Activated CD4-positive, alpha-beta T cell treated with anti-CD3 and anti-CD28 coated beads, Interleukin-2, amount 50 U/mL, for 16 hours (primary cell): ENCODE measurements at places on chromosomes 2 and 18.

- peak; percentile 82 for DNase-seq
Measured at GRCh38 chr2:46229134-46230063, 67.8 kb upstream of the EPAS1 start.

- no peak for DNase-seq
Measured at GRCh38 chr18:7566244-7566566, 911 bp upstream of the PTPRM start.

DNA sequence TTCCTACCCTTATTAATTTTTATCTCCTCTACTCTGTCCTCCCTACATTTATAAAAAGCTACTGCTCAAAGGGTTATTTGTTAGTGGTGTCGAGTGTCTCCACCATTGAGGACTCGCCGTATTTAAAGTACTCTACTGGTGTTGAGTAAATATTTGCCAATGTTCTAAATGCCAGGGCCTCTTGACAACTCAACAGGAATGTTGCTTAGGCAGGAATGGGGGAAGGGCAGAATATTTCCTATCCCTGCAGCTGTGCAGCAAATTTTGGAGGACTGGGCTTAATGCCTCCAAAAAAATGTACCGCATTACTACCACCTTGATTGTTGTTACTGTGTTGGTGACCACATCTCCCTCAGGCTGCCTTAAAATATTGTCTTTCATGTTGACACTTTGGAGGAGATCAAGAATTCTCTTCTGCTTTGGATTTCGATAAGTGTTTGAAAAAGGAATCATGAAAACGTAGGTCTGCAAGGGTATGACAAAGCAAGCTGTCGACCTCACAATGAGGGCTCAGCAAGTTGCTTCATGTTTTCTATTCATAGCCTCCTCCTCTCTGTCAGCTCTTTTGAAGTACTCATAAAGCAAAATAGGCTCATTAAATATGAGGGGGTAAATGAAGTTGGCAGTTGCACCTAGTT, 84.3 kb downstream of the EFEMP1 start:
- no peak for DNase-seq

- DNase-seq: no peak
Measured at GRCh38 chr2:239295377-239296019, 105.3 kb downstream of the HDAC4 start.

DNA sequence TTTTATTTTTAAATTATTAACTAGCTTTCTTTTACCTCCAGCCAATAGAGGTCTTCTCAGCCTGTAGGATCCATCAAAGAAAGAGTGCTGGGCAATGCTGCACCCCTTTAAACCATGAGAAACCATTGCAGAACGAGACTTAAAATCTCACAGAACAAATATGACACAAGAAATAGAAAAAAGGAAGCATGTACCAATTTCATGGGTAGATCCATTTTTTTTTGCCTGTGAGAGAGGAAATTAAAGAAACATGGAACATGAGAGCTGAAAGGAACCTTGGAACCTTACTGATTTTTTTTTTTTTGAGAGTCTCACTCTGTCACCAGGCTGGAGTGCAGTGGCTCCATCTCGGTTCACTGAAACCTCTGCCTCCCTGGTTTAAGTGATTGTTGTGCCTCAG, 14.0 kb downstream of the HRH4 start:
- DNase-seq: no peak

DNA sequence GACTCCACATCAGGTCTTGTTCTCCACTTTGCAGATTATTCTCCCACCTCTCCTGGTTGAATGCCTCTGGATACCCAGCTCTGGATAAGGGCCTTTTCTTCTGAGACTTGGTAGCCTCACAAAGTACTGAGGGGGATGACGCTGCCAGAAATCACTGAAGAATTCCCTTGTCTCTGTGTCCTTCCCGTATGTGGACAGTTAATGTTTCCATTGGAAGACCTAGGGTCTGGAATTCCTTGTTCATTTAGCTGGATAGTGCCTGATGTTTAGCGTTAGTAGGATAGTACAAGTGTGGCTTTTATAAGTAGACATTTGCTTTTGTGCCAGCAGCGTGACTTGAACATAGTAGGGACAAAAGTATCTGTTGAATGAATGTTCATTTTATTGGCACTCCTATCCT, 76.9 kb downstream of the CLHC1 start:
- no peak for DNase-seq

- no peak for DNase-seq
Measured at GRCh38 chr2:68284896-68285295, 32.6 kb upstream of the PPP3R1 start.

- no peak for DNase-seq
Measured at GRCh38 chr2:207847807-207848544, 78.3 kb upstream of the FZD5 start.

GRCh38 chr2:73174941-73175662, 27.3 kb upstream of the NOTO start:
- DNase-seq: no peak

DNA sequence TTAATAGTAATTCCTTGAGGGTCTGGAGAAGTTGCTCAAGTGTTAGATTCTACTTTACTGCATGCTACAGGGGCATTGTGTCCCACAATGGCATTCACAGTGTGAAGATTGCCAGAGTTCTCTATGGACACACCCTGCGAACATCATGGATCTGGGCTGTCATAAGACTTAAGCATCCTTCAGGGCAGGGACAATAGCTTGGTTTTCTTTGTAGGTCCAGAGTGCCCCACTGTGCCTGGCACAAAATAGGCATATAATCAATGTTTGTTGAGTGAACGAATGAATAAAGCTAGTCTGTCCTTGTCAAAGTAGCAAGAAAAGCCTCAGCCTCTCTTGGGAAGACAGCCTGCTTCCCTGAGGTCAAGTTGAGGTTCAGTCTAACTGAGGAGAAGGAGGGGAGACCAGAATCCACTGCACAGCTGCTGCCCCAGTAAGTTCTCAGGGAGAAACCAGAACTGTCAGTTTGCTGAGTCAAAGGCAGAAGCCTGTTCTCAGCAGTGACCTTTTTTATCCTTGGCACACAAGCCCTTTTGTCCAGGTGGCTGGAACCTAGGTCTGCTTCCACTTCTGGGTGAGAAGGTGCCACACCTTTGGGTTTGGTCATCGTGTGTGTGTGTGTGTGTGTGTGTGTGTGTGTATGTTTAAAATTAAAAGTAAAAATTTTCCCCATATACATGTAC, 15.0 kb downstream of the INPP4A start:
- peak; percentile 67 for DNase-seq

- no peak for DNase-seq
Measured at GRCh38 chr2:138794724-138795123, 14.5 kb upstream of the NXPH2 start.

- DNase-seq: peak; percentile 74
Measured at GRCh38 chr18:77069931-77070330, 62.7 kb downstream of the MBP start.

- DNase-seq: no peak
Measured at GRCh38 chr18:13647761-13648160, 78.6 kb downstream of the FAM210A start.

GRCh38 chr2:54984476-54984875, 65.8 kb downstream of the RTN4 start:
- DNase-seq: no peak

DNA sequence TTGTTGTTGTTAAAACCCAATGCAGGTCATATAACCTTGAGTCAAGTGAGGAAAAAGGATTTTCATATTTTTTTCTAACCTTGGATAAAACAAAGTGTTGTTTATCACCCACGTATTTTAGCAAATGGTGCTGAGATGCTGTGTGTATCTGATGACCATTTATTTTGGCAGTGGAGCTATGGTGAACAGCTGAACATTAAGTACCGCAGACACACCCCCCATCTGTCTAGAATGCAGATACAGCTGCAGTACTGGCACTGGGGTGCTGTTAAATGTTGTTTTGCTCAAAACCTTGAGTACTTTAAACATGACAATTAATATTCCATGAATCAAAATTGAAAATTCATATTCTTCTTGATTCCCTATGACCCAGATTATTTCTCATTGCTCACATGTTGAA, 773.3 kb upstream of the SLC39A10 start:
- DNase-seq: no peak

DNA sequence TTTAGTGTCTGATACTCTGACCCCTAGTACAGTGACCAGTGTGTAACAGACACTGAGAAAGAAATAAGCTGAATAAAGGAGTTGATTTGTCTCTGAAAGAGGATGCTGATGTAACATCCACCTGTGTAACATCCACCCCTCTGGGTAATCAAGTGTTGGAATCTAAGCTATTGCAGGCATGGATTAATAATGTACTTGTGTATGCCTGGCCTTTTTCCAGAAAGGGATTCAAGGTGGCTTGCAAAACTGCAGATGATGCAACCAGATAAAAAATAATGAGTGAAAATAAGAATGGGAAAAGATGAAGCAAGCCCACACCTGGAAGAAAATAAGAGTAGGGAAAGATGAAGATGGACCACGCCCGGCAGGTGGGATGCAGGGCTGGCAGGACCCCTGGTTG, 48.2 kb upstream of the FOXI3 start:
- DNase-seq: no peak

- DNase-seq: no peak
Measured at GRCh38 chr2:106105151-106105922, 88.8 kb downstream of the UXS1 start.

DNA sequence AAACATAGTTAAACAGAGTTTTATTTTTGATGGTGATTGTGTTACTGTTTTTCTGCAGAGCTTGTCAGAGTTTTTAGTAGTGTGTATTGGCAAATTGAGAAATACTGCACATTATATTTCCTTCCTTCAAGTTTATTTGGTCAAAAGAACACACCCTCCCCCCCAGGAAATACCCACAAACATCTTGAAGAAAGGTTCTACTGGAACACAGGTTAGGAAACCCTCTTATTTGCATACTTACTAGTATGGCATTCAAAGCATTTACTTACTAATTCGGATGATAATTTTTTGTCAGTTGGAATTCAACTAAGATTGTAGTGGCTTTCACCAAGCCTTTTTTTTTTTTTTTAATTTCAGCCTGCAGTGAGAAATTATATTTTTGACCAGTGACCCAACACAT, 9.1 kb downstream of the CAB39 start:
- peak; percentile 45 for DNase-seq

- DNase-seq: no peak
Measured at GRCh38 chr2:69571189-69571588, 72.3 kb downstream of the AAK1 start.

DNA sequence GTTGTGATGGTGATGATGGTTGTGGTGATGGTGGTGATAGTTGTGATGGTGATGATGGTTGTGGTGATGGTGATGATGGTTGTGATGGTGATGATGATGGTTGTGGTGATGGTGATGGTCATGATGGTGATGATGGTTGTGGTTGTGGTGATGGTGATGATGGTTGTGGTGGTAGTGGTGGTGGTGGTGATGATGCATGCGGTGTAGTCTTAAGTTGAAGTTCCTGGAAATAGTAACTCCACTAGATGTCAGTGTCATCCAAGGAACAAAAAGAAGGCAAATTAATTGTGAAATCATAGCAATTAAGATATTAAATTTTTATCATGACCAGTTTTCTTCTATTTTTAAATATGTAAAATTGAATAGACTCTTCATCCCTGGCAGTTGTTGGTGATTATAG, 309.2 kb downstream of the AGAP1 start:
- DNase-seq: no peak

DNA sequence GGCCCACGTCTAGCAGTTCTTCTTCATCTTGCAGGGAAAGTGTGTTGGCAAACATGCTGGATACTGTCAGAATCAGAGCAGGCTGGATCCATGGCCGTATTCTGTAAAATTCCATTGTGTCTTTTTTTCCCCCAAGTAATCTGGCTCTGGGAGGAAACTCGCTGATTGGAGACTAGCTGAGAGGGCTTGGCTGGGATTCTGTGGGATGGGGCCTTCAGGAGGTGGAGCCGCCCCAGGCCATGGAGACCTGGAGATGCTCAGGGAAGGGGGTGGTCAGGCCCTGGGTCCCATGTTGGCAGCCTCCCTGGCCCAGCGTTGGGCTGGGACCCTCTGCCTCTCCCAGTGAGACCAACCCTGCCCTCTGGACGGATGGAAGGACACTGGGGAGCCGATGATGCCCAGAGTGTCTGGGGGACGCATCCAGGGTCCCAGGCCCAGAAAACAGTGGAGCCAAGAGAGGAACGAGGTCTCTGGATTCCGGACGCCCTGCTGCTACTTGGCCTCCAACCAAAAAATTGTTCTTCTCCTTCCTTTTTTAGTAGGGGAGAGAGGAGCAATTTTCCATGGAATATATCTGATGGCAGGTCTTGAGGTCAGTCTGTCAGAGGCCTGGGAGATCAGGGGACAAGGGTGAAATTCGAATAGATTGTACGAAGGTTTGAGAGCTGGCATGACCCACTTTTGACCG, 114.5 kb downstream of the AGAP1 start:
- DNase-seq: no peak

GRCh38 chr2:168662651-168663208, 139.7 kb upstream of the NOSTRIN start:
- DNase-seq: no peak

- DNase-seq: no peak
Measured at GRCh38 chr2:166892397-166892796, 4.1 kb downstream of the XIRP2 start.

- DNase-seq: no peak
Measured at GRCh38 chr2:10254373-10255188, 48.1 kb upstream of the HPCAL1 start.

GRCh38 chr2:31319406-31320175, 85.6 kb downstream of the EHD3 start:
- DNase-seq: peak; percentile 64

DNA sequence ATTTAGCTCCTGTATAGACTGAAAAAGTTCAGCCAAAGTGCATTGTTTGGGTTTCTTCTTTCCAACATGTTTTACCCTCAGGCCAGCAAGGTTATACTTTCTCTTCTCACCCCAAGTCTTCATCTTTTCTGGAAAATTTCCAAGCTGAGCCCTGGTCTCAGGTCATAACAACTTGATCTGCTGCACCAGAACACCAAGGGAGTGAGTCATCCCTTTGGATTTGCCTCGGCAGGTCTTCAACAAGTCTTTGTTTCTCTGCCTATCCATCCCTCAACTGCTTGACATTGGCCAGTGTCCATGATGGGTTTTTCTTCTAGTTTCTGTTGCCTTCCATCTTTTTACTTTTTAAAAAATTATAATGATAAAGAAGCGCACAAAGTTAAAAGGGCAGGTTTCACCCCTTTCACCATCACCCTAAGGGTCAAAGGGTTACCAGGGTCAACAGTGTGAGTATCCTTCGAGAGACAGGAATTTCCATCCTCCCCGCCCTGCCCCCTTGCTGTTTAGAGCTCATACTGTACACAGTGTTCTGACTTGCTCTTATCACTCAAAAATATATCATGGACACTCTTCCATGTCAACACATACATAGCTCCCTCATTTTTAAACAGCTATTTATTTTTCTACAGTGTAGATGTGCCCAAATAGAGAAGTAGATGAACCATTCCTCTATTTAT, 5.7 kb upstream of the SPATS2L start:
- DNase-seq: no peak

GRCh38 chr2:15780912-15781574, 159.3 kb upstream of the MYCN start:
- no peak for DNase-seq

GRCh38 chr2:179272406-179273192, 8.0 kb upstream of the SESTD1 start:
- no peak for DNase-seq
